ENCODE measurements at places on chromosomes 2 and 18.

GRCh38 chr18:69400976-69401225 is 213 bp downstream of the DOK6 start:
- DNase-seq = peak; percentile 6

DNA sequence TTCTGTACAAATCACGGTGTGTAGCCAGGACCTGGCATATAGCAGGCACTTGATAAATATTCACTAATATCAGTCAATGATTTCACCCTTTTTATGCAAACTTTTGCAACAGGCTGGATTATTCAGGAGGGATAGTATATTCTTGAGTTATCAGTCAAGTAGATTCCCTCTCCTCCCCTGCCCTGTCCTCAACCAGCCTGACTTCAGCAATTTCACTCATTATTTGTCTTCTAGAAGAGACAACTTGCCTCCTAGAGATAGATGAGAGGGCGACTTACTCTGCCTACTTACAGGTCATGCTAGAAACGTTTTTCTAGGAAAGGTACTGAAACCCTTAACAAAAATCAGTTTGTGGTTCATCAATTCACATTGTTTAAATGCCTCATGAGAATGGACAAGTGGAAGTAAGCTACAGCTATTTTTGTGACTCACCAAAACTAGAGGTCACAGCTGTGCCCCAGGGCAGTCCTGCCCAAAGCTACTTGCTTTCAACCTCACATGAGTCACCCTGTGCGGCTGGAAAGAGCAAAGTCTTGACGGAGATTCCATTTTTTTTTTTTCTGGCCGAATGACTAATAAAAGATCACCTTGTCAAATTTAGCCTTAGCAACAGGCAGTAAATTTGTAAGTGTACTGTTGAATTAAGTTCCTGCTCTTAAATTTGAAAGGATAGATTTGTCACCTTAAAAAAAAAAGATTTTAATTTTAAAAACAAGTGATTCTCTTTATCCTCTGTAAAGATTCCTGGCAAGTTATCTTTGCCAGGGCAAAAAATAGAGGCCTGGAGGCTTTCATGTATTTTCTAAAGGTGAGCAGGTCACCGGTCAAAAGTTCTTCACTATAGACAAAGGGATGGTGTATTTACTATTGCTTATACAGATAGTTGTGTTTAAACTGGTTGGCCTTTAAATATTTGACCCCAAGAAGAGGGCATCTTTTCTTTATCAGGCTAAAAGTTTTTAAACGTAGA is 109.0 kb upstream of the SLC35G4 start:
- DNase-seq = no peak

- no peak for DNase-seq
Observed at GRCh38 chr2:96756788-96757476, 3.8 kb upstream of the CNNM4 start.

DNA sequence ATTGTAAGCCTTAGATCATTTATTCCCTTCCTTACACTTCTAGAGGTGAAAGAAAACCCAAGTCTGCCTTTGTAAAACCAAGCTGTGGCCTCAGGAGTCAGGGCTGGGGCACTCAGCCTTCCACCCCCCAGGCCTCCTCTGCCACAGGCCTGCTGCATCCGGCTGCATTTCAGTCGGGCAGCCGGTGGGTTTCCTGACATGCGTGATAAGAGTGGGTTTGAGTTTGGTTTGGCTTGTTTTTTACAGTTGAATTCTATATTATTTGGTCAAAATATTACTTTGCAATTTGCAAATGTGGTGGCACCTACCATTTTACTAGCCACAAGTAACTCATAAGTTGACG is 42.4 kb downstream of the ADI1 start:
- DNase-seq = no peak

DNA sequence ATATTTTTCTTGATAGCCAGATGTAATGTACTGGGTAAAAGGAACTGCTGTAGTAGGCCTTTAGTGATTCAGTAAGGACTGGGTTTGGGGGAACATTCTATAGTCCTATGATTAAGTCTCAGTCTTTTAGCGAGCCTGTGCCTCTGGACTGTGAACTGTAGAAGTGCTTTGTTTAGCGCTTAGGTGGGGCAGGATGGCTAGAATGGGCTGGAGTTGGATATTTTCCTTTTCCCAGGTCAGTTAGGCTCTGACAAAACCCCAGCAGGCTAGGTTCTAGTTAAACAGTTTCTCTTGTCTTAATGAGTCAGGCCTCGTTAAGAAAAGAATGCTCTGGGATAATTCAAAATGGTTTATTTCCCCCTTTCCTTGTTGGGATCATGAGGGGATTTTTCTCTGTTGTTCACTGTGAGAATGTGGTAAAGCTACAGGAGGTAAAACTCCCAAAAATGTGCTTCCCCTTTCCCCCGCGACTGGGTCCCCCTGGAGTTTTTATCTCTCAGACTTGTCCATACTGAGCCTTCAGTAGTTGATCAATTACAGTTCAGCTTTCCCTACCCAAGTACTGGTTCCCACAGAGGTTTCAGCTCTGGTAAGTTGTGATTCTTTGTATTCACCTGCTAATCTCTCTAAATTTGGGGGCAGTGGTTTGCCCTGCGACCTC is 31.5 kb downstream of the EHBP1 start:
- no peak for DNase-seq

- DNase-seq = no peak
Observed at GRCh38 chr2:43879261-43879660, 40.5 kb downstream of the ABCG8 start.

GRCh38 chr2:175205523-175205922 is 24.0 kb upstream of the ATP5MC3 start:
- DNase-seq = no peak

DNA sequence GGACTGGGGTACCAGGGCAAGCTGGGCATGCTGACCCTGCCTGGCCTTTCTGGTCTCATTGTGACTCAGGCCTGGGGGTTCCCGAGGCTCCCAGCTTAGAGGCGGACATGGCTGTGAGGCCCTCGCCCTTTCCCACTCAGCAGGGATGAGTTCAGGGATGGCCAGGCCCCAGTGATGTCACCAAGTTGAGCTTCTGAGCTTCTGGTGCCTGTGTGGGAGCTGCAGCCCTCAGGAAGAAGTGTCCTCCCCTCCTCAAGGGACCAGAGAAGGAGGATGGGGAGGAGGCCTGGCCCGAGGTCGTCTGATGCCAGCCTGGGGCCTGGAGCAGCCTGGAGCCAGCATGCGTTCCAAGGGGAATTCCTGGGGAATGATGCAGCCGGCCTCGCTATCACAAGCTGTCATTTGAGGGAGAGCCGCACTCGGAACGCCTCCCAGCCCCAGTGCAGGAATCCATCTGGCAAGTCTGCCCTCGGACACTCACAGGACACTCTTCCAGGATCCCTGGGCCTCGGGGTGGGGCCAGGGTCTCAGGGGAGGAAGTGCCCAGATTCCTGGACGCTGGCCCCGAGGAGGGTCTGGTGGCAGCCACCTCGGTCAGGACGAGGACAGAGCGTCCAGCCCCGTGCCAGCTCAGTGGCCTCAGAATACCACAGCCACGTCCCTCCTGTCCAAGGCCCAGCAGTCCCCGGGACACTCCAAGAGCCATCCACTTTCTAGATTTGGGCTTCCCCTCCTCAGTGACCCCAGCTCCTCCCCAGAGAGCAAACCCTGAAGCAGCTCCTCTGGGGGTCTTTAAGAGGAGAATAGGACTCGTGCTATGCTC is 61.2 kb upstream of the GPC1 start:
- DNase-seq = no peak

GRCh38 chr2:158716121-158716791 is 78.9 kb upstream of the DAPL1 start:
- DNase-seq = no peak

GRCh38 chr2:165196411-165196810 is 7.4 kb downstream of the SCN3A start:
- DNase-seq = no peak

DNA sequence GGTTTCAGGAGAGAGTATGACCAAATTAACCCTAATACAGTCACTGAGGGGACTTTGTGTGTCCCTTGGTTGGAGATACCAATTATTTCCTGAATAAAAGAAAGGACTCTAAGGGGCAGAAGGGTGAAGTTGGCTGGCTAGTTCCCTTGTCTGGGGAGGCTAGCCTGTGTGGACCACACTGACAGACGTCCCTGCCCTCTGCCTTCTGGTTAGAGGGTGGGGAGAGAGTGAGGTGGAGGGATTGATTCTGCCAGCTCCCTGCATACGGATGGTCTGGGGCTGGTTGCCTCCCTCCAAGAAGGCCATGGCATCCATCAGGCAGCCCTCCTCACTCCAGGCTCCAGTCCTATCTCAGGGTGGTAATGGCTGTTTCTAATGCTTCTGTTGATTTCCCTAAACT is 37.4 kb upstream of the AFF3 start:
- no peak for DNase-seq

DNA sequence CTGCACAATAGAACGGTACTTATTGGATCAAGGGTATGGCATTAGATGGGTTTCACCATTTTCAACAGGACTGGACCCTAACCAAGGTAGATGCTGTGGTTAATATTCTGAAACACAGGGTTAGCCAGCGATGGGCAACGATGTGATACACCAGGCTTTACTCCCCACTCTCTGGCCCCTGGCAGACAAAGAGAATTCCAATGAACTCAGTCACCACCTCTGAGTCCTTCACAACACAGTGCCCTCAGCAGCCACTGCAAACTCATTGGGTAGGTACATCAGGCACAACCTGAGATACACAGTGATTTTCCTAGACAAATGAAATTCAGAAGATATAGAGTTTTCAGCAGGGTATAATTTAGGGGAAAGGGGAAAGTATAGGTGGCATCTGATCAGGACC is 634.5 kb downstream of the ZEB2 start:
- no peak for DNase-seq

DNA sequence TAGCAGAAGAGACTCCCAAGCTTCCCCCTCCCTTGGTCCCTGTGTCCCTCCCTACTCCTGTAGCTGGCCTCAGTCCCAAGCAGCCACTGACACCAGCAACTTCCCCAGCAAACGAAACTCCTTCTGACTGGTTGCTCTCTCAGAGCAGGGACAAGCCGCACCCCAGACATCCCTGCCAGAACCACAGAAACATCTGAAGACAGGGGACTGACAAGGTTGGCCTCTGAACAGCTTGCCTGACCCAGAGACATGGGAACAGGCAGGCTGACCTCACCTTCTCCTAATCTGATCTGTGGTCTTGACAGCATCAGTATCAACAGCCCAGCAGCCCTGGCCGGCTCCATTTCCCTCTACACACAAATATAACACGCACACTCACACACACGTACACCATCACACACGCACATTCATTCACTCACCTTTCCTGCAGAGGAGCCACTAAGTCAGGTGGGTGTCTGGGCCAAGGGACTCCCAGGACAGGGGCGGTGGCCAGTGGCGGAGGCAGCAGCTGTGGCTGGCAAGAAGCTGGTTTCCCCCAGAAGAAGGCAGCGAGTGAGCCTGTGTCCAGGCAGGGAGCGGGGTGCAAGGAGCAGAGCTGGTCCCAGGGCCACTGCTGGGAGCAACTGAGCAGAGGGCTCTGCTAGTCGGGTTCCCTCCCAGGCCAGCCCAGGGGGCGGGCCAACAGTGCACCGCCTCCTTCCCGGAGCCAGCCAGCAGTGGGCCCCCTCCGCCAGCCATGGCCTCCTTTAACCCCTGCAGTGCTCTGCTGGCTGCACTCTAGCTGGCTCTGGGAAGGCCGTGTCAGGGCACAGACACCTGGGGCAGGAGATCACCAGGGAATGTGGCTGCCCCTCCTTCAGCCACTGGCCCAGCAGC is 59.1 kb downstream of the TNS1 start:
- no peak for DNase-seq

DNA sequence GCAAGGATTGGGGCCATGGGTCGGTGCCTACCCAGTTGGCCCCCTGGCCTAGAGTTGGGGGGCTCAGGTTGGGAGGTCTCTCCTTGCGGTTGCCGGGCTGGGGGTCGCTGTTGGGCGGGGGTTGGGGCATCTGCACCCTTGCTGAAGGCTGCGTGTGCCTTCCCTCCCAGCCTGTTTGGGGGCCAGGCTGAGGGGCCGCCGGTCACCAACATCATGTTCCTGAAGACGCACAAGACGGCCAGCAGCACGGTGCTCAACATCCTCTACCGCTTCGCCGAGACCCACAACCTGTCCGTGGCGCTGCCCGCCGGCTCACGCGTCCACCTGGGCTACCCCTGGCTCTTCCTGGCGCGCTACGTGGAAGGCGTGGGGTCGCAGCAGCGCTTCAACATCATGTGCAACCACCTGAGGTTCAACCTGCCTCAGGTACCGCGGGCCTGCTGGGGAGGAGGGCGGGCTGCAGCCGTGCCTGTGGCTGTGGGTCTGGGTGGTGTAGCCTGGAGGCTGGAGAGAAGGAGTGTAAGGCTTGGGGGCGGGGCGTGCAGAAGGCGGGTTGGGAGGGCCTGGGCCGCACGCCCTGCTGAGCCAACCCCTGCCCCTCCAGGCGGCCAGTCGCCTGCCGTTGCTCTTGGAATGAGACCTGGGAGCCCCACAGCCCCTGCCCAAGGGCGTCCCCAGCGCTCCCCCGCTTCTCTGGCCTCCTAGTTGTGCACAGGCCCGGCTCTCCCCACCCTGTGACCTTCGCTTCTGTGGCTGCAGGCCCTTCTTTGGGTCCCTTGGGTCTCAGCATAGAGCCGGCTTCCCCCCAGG is 7.2 kb upstream of the NEU4 start:
- DNase-seq = no peak

- no peak for DNase-seq
Observed at GRCh38 chr2:27805180-27805579, 33.7 kb downstream of the MRPL33 start.

DNA sequence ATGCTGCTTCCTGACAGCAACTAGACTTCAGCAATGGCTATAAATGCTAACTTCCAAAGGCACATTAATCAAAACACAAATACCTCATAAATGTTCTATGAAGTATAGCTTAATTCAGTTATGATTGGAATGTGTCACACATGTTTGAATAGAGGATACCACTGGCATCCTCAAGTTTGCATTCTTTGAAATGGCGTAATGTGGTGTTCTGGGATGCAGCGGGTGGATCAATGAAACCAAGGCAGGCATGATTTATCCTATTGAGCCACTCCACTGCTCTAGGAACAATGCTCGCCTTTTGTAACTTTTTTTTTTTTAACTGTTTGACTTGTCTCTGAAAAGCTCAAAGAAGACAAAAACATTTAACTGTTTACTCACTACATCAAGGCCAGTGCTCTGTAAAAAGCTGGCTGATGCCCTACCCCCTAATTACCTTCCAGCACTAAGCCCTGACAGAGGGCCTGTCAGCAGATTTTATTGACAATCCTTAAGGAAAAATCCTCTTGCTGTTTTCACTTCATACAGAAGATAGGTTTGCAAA is 278.8 kb upstream of the SESTD1 start:
- DNase-seq = no peak

- DNase-seq = no peak
Observed at GRCh38 chr2:142883526-142883925, 6.1 kb downstream of the KYNU start.

- DNase-seq = no peak
Observed at GRCh38 chr2:176446718-176447414, 177.6 kb downstream of the MTX2 start.

DNA sequence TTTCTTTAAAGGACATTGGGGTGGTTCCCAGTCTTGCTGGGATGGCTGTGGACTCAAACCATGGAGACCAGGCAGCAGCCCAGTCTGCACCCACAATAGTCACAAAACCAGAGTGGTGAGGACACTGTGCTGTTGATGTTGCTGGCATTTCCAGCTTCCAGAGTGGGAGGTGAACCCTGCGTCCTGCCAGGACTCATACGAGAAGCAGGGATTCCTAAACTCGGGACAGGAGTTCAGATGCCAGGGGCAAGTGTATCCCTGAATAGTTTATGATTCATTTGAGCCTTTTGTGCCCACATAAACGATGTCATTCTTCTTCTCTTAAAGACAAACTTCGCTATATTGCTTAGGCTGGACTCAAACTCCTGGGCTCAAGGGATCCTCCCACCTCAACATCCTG is 62.8 kb downstream of the TCF7L1 start:
- no peak for DNase-seq

Measured in GM12892 (cell line).